Transverse colon (tissue), 4 donors: ENCODE measurements at places on chromosomes 13 and 19.

DNA sequence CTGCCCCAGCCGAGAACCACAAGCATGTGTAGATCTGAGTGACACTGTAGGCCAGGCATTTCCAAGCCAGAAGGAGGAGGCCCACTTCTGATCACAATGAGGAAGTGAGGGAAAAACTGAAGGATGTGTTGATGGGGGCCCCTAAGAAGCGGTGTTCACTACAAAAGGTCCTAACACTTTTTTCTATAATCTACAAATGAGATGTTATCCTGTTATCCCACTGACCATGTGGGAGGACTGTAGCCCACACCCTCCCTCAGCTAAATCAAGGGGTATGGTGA, 99.0 kb upstream of the MCF2L start:
- no peak for DNase-seq

DNA sequence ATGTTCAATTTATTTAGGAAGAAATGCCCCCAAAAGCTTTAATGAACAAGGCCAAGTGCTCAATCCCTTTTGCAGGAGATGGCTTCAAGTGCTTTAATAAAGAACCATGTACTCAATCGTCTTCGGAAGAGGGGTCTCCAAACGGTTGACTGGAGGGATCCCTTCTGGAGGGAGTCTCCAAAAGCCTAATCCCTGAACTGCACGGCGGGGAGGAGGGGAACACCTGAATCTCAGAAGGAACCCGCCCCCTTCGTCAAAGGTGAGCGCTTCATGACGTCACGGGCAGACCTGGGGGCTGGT, 505 bp downstream of the PAF1 start:
- peak; percentile 79 for DNase-seq

GRCh38 chr13:27203186-27203585, 31.6 kb upstream of the USP12 start:
- no peak for DNase-seq

GRCh38 chr13:72570019-72570418, 157.4 kb downstream of the MZT1 start:
- no peak for DNase-seq

DNA sequence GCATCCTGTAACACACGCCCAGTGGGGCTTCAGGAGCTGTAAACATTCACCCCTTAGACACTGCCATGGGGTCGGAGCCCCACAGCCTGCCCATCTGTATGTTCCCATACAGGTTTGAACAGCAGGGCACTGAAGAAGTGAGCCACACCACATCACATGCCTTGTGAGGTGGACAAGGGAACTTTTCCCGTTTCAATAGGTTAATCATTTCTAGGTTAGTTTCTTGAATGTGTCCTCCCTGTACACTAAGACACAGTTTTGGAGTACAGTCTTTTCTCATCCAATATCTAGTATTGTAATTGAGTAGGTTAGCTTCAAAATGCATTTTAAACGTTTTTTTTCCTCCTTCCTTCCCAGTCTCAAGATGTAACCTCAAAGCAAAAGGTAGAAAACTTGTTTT, 700.2 kb upstream of the PCDH20 start:
- DNase-seq, result no peak

DNA sequence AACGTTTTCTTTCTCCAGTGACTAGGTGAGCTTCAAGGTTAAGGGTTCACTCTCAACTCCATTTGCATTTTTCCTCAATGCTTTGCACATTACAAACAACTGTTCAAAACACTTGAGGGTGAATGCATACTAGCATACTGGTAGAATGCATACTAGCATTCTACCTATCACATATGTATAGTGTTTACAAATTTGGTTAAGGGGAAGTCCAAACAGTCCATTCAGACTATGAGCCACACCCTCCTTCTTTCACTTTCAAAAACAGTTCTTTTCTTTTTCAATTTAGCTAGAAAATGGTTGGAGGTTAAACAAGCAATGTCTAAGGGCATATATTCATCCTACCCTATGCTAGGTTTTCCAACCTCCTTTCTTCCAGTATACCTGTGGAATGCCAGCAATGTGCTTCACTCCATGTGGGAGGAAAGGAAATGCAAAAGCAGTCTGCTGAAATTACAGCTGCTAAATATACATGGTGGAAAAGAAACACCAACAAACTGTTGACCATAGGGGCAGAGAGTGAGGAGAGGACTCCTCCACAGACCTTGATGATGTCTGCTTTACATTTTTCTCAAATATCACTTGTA, 102.6 kb downstream of the DOCK9 start:
- no peak for DNase-seq

GRCh38 chr19:10660346-10660745, 6.2 kb downstream of the ILF3 start:
- no peak for DNase-seq

DNA sequence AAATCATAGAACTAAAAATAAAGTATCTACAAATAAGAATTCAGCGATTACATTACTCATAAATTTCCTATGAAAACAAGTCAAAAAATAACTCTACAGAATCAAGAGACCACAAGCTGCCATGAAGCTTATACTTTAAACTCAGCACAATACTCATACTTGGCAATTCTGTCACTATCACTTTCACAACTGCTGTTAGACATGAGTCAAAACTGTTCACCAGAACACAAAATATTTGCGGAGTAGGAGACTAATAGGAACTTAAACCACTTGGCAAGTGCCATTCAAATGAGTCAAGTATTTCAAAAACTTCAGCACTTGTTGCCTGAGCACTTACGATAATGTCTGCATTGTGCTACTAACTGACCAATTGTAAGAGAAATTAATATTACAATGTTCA, 387.8 kb upstream of the GPC6 start:
- no peak for DNase-seq

- no peak for DNase-seq
Observed at GRCh38 chr13:51113186-51113881, 2.3 kb upstream of the C13orf42 start.
